ENCODE measurements at places on chromosomes 13 and 19. TPM values are rescaled to one million over a fixed set of nuclear protein-coding genes. Genes with fewer than 3 reads are reported as not detected.

GRCh38 chr13:110236431-110236830 lies 70.5 kb downstream of the COL4A1 start:
- no peak for DNase-seq

GRCh38 chr19:32816555-32817099 lies 52.9 kb downstream of the SLC7A9 start:
- no peak for DNase-seq

GRCh38 chr13:53642306-53642705 lies 613.7 kb downstream of the OLFM4 start:
- peak; percentile 37 for DNase-seq

DNA sequence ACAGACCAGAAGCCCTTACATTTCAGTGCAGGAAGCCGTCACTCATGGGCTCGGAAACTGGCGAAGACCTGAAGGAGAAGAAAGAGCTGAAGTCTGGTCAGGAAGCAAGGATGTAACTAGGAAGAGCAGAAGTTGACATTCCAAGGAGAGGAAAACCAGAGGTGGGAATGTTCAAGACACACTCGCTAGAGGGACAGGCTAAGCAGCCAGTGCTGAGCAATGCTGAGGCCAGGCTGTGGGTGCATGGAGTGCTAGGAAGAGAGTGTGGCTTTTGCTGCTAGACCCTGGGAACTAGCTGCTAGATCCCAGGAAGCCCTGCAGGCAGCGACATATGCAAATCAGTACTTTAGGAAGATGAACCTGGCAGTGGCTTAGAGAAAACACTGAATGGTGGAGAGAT lies 12.1 kb upstream of the URAD start:
- no peak for DNase-seq

Gene ZNF534
- polyA plus RNA-seq: 0.27 TPM
